ENCODE measurements at places on chromosomes 11 and 22. TPM values are rescaled to one million over a fixed set of nuclear protein-coding genes. Genes with fewer than 3 reads are reported as not detected.

BATF2 gene
- total RNA-seq = not detected

DNA sequence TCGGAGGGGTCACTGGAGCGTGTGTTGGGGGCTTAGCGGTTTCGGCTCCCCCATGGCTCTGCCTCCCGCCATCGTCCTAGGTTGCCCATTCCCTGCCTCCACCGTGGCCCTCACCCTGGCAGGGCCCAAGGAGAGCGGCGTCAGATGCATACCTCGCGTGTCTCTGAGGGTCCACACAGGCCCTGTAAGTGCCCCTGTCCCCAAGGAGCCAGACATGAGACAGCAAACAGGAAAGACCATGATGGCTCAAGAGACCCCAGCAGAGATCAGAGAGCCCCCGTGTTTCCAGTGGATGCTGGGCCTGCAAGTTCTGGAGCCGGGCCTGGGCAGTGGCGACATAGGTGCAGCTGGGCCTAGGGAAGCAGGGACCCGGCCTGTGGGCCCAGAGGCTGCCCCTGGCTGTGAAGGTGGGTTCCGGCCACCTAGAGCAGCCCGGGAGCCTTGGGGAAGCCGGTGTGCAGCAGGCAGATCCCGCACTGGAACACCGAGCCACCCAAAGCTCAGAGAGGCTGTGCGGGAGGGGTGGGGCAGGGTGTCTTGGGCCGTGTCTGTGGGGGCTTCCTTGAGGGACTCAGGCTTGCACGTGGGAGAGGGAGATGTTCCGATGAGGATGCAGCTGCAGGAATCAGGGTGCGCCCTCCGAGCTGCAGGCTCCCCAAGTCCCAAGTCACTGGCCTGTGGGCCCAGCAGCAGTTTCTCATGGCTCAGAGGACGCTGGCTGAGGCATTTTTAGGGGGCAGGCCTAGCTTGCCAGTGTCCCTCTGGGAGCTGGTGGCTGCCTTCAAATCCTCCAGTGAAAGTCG is 126.4 kb downstream of the KCNQ1OT1 start:
- DNase-seq = no peak

DNA sequence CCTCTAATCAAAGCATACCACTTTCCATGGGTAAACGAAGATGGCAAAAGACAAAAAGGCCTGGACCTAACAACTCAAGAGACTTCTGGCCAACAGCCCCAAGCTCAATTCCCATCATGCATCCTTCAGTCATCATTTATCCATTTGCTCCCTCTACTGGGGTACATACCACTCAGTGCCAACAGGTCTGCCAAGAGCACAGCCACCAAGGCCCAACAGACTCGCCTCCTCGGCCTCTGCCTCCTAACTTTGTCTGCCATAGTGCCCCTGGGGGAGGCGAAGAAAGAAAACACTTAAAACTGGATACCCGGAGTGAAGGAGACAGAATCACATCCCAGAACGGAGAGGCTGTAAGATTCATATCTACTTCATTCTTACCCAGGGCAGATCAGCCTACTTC is 1.1 kb downstream of the HYOU1 start:
- DNase-seq = no peak

KRTAP5-7 gene
- not detected for total RNA-seq

- DNase-seq = no peak
These were observed 726.1 kb upstream of the CCDC90B start for GRCh38 chr11:84012171-84012826.

KIF18A gene
- total RNA-seq = 41.3 TPM

GRCh38 chr11:65498042-65498726 is 661 bp upstream of the MALAT1 start:
- DNase-seq = no peak

MS4A2 gene
- total RNA-seq = not detected

RAB38 gene
- not detected for total RNA-seq

- peak; percentile 63 for DNase-seq
These were observed 26.9 kb downstream of the PICALM start for GRCh38 chr11:86041975-86042378.

VWCE gene
- not detected for total RNA-seq

CNTN5 gene
- total RNA-seq = 0.96 TPM

DNA sequence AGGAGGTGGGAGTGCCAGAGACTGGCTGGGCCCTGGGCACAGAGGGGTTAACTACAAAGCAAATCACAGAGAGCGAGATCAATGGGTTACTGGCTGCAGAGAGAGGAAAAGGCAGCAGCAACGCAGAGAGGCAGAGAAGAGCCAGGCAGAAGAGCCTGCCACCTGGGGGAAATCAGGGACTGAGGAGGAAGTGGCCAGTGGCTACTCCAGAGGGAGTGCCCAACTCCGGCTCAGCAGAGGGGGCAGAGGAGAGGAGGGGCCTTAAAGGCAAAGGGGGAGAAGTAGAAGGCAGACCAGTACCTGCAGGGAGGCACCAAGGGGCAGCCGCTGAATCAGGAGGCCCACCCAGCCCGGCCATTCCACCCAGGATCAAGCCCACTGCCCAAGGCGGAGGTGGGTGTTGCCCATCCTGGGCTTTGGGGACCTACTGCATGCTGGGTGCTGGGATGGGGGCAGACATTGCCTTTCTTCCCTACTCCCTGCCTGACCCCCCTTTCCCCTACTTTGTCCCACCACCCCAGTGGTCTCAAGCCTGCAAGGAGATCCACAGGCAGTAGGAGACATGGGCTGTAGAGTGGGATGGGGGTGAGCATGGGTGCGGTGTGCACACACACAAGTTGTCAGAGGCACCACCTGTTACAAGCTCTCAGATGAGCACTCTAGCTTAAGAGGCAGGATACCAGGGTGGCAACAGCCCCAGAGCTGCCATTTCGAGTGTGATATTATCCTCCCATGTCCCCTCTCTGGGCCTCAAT is 926 bp upstream of the GALR3 start:
- no peak for DNase-seq

Data from MG63 (cell line).